Stimulated activated naive CD4-positive, alpha-beta T cell (primary cell): ENCODE measurements at places on chromosomes 3 and 15.

- no peak for DNase-seq
These were observed 874.0 kb downstream of the PLOD2 start for GRCh38 chr3:145286937-145287336.

DNA sequence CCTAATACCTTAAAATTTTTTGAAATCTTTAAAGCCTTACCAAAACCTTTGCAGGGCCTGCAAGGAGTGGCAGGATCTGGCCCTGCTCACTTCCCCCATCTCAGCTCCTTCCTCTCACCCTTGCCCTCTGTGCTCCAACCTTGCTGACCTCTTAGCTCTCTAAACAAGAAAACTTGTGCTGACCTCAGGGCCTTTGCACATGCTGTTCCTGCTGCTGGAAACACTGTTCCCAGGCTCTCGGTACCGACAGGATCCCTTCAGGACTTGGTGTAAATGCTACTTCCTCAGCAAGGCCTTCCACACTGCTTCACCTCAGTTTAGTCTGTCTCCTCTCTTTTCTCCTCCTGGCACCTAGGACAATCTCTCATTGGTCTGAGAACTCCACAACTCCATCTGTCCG lies 155.4 kb upstream of the IQSEC1 start:
- DNase-seq: no peak

DNA sequence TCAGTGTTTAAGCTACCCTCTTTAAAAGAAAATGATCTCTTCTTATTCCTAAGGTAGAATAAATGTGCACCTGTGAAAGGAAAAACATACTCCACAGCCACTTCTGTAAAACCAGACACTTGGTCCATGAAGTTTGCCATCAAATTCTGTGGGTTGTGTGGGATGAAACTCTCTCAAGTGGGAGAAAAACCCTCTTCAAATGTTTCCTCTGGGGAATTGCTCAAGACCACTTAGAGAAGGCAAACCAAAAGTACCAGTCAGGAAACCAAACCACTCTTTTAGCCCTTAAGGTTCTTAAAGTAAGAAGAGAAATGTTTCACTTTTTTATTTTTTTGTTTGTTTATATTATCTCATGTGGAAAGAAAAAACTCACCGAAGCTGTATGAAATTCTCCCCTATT lies 1.2 kb downstream of the COL8A1 start:
- no peak for DNase-seq

DNA sequence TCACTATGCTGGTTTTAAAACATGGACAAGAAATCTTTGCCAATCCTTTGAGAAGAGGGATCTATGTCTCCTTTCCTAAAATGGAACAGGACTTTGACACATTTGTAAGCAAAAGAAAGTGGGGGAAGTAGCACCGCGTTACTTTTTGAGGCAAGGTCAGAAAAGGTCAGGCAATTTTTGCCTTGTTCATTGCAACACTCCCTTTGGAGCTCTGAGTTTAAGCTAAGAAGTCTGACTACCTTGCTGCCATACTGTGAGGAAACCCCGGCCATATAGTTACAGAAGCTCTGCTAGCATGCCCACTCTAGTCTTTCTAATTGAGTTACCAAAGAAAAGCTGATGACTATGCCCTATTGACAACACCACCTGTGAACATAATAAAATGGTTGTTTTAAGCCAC lies 1.4 kb downstream of the FAM227B start:
- DNase-seq: no peak

- no peak for DNase-seq
These were observed 39.5 kb downstream of the SLC6A6 start for GRCh38 chr3:14441920-14442300.

DNA sequence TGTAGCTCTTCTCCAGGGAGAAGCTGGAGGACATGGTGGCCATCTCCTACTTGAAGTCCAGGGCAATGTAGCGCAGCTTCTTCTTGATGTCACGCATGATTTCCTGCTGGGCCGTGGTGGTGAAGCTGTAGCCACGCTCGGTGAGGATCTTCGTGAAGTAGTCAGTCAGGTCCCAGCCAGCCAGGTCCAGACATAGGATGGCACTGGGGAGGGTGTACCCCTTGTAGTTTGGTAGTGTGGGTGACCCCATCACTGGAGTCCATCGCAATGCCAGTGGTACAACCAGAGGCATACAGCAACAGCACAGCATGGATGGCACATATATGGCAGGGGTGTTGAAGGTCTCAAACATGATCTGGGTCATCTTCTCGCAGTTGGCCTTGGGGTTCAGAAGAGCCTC lies 7.0 kb upstream of the LPCAT4 start:
- no peak for DNase-seq

DNA sequence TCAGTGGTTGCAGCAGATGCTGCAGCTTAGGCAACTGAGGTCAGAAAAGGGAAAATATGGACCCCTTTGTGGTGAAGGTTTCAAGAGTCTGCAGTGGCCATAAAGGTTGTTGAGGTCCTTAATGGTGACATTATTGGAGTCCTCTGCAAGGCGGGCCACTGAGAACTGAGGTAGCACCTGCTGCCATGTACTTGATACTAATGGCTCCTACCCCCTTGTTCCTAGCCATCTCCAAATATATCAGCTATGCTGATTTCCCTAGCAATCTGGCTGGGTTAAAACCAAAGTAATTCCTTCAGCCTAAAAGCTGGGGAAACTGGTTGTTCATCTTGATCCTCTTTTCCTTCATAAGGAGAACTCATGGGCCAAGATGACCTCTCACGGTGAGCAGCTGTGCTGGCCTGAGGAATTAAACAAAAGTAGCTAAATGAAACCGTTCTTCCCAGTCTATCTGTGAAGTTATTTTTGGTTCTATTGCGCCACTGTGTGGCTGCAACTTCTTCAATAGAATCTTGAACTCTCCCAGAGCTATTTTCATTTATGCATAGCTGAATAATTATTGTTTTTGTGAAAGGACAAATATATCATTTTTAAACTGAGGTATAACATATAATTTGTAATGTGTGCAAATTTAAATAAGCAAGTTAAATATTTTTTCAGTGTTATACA lies 76.1 kb upstream of the PLSCR4 start:
- DNase-seq: no peak

DNA sequence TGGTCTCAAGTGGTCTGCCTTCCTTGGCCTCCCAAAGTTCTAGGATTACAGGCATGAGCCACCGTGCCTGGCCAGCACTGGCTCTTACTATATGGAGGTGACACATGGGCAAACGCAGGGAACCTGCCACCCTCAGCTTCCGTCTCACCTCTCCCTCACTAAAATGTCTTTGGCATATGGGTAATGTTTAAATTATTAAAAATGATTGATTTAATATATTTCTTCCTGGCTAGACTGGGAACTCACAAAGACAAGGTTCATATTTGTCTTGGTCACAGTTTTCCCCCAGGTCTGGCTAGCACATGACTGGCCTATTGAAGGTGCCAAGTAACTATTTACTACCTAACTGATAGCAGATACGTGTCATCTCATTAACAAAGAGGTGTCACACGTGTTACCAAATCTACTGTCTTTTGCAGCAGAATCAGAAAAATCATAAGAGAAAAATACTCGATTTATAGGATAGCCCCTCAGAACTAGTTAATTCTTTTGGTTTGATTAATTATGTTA lies 48.2 kb downstream of the SYNM start:
- DNase-seq: no peak
